Jurkat, Clone E6-1 (cell line): ENCODE measurements at places on chromosomes 2 and 18.

- no peak for DNase-seq
Measured at GRCh38 chr2:162330881-162331280, 12.4 kb upstream of the IFIH1 start.

GRCh38 chr2:84858123-84858522 is 22.8 kb downstream of the TRABD2A start:
- no peak for DNase-seq

GRCh38 chr2:120711694-120712093 is 24.0 kb upstream of the GLI2 start:
- DNase-seq = no peak

DNA sequence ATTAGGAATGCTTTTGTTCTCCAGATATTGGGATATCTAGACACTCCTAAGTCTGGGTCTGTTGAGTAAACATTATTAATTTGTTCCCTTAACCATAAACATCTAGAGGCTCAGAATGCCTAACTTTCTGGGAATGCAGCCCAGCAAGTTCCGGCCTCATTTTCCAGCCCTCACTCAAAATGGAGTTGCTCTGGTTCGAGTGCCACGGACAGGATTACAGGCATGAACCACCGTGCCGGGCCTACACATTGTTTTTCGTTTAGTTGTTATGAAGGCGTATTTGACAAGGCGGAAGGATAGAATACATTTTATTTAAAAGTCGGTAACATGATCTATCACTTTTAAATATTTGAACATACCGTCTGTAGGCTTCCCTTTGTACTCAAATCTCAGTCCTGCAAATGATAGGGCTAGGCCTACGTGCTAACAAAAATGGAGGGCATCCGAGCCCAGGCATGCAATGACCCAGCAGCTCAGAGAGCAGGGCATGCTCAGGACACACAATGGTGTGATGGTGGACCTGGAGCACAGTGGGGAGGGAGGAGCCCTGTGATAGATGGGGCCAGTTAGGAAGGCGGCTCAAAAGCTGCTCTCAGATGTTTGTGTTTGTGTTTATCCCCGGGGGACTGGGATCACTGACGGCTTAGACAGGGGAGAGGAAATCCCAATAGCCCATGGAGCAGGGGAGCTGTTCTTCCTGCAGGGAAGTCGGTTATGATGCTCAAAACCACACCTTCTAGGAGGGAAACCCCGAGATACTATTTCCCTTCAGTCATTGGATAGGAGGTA is 2.9 kb upstream of the SCYGR1 start:
- no peak for DNase-seq

DNA sequence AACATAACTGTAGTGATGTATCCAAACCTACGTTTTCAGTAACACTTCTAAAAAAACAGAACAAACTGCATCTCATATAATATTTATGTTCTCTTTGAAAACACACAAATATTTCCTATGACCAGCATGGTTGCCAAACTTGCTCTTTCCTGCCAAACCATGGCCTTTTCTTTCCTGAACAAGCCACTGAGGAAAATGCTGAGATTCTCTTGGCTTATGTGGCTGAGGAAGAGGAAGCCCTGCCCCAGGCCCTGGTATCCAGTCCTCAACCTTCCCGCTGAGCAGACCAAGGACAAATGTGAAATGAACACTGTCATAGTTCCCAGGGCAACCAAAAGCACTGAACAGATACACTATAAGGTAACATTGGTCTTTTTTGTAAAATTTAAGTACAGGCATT is 35.9 kb upstream of the NARS1 start:
- no peak for DNase-seq

GRCh38 chr2:157923598-157924217 is 47.6 kb upstream of the ACVR1 start:
- DNase-seq = no peak

- no peak for DNase-seq
Measured at GRCh38 chr2:56587456-56587855, 403.7 kb downstream of the CCDC85A start.
